ENCODE measurements at places on chromosomes 16 and 17.

GRCh38 chr16:52787709-52788108 is 240.8 kb upstream of the TOX3 start:
- no peak for DNase-seq

DNA sequence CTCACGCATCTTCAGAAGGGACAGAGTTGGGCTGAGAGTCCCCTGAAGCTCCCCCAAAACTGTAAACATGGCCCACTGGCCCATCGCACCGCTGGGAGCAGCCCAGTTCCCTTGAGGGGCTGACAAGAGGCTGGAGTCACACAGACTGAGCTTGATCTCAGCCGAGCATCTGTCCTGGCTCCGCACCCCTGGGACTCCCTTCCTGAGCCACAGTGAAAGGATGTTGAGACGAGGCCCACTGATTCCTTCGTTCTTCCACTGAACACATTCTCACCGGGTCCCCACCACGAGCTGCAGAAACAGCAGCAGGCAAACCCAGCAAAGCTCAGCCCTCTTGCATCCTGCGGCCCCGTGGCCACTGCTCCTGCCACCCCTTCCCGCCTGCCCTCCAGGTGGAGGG is 145.9 kb upstream of the CIBAR2 start:
- DNase-seq, result peak; percentile 55

DNA sequence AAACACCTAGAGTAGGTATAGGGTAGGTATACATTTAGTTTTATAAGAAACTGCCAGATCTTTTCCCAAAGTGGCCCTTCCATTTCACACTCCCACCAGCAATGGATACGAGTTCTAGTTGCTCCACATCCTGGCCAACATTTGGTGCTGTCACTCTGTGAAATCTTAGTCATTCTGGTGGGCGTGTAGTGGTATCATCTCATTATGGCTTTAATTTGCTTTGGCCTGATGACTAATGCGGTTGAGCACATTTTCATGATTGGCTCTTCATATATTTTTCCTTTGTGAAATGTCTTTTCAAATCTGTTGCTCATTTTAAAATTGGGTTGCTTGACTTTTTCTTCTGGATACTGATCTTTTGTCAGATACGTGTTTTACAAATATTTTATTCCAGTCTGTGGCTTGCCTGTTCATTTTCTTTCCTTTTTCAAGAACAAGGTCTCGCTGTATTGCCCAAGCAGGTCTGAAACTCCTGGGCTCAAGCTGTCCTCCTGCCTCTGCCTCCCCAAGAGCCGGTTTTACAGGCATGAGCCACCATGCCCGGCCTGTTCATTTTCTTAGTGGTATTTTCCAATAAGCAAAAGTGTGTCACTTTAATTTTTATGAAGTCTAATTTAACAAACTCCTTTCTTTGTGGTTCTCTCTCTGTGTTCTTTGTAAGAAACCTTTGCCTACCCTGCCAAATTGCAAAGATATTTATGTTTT is 192.4 kb downstream of the SEC14L1 start:
- DNase-seq, result peak; percentile 51

GRCh38 chr16:14321542-14321941 is 250.4 kb downstream of the MRTFB start:
- no peak for DNase-seq

DNA sequence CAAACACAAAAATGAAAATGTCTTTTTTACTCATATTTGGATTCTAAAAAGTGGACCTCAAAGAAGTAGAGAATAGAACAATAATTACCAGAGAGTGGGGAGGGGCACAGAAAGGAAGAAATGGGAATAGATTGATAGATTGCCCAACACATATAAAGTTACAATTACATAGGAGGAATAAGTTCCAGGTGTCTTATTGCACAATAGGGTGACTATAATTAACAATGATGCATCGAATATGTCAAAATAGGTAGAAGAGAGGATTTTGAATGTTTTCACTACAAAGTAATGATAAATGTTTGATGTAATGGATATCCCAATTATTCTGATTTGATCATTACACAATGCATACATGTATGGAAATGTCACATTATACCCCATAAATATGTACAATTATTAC is 556.0 kb downstream of the CDH8 start:
- no peak for DNase-seq

DNA sequence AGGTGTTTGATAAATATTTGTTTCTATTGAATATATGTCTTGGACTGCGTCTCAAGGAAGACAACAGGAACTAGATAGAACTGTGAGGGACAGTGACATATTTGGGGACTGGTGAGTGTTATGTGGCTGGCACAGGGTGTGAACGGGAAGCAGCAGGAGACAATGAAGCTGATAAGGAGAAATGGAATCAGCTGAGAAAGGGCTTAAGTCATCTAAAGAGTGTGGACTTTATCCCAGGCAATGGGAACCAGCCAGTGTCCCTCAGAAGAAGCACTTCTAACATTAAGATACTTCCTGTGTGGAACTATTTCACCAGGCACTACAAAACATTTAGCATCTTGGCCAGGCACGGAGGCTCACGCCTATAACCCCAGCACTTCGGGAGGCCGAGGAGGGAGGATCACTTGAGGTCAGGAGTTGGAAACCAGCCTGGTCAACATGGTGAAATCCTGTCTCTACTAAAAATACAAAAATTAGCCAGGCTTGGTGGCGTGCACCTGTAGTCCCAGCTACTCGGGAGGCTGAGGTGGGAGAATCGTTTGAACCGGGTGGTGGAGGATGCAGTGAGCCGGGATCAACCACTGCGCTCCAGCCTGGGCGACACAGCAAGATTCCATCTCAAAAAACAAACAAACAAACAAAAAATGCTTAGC is 41.2 kb downstream of the ARHGAP17 start:
- DNase-seq, result no peak

GRCh38 chr17:43734376-43734775 is 24.2 kb downstream of the SOST start:
- DNase-seq, result no peak

DNA sequence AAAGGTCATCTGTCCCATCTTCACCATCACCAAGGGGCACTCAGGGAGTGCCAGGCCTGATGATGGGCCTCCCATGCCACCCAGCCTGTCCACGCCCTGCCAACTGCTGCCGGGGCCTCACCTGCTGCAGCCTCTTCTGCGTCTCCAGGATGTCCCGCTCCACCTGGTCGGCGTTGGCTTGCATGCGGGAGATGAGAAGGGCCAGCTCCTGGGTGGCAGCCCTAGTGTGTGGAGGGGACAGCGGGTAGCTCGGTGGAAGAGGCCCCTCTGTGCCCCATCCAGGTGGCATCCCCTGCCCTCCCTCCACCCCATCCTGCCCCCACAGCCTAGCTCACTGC is 3.2 kb downstream of the EVPL start:
- no peak for DNase-seq

- peak; percentile 26 for DNase-seq
These were observed 12.1 kb downstream of the HSD3B7 start for GRCh38 chr16:30996985-30997724.

- DNase-seq, result no peak
These were observed 37.6 kb upstream of the KLHDC4 start for GRCh38 chr16:87803385-87803784.

GRCh38 chr17:68867759-68868516 is 87.3 kb downstream of the ABCA8 start:
- no peak for DNase-seq

DNA sequence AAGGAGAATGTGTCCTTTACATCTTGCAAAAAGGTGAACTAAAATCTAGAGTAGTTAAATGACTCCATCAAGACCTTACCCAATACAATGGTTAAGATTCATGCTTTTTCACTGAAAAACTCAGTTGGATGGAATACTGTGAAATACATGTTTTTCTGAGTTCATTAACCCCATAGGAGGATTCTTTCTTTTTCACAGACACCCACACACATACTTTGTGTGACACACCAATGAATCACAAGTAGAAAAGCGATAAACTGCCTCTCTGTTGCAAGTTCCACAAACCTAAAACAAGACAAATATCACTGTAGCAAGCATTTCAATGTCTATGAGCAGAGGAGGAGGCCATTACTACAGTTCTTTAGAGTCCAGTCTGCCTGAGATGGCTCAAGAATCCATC is 258.8 kb upstream of the CDH5 start:
- no peak for DNase-seq

- no peak for DNase-seq
These were observed 18.4 kb upstream of the SLFN5 start for GRCh38 chr17:35224436-35224835.

DNA sequence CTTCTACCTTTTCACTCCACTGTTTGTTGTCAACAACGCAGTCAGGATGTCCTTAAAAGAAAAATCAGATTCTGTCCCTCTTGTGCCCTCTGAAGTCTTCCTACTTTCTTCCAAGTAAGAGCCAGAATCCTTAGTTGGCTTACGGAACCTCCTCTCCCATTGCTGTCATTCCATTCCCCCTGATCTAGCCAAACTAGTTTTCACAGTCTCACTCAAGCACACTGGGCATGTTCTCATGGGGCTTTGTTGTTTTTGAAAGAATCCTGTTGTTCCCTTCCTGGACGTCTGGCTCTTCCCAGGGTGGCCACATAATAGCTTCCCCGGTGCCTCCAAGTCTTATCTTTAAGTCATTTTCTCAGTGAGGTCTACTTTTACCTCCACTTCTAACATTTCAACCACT is 158.6 kb upstream of the ELAC2 start:
- DNase-seq, result no peak

- no peak for DNase-seq
These were observed 44.0 kb downstream of the CFAP20 start for GRCh38 chr16:58085171-58085570.

GRCh38 chr17:31089471-31089870 is 5.3 kb upstream of the NF1 start:
- no peak for DNase-seq

GRCh38 chr16:52912565-52913173 is 140.0 kb downstream of the CHD9NB start:
- DNase-seq, result peak; percentile 80

DNA sequence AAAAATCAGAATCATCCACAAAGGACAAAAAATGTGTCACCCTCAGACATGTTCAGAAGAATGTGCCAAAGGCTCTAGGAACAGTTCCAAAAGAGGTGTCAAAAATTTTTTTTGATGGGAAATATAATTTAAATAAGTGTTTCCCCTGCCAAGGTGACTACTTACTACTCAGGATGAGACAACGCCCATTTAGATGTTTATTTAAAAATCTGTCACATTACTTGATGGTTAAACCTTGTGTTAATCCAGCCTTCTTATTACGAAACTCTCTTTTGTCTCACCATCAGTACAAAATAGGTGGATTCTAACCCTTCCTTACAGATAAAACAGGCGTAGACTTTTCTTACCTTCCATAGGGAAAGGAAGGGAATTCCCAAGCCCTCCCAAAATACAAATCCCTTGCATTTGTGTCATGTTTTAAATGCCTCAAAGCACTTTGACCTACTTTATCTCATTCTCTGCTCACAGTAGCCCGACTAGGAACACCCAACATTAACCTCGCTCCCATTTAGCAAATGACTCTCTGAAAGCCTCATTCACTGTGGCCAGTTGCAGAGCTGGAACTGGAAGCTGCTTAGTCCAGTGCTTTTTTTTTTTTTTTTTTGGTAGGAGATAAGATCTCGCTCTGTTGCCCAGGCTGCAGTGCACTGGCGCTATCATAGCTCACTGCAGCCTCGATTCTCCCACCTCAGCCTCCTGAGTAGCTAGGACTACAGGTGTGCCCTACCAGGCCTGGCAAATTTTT is 5.8 kb upstream of the GNA13 start:
- no peak for DNase-seq

DNA sequence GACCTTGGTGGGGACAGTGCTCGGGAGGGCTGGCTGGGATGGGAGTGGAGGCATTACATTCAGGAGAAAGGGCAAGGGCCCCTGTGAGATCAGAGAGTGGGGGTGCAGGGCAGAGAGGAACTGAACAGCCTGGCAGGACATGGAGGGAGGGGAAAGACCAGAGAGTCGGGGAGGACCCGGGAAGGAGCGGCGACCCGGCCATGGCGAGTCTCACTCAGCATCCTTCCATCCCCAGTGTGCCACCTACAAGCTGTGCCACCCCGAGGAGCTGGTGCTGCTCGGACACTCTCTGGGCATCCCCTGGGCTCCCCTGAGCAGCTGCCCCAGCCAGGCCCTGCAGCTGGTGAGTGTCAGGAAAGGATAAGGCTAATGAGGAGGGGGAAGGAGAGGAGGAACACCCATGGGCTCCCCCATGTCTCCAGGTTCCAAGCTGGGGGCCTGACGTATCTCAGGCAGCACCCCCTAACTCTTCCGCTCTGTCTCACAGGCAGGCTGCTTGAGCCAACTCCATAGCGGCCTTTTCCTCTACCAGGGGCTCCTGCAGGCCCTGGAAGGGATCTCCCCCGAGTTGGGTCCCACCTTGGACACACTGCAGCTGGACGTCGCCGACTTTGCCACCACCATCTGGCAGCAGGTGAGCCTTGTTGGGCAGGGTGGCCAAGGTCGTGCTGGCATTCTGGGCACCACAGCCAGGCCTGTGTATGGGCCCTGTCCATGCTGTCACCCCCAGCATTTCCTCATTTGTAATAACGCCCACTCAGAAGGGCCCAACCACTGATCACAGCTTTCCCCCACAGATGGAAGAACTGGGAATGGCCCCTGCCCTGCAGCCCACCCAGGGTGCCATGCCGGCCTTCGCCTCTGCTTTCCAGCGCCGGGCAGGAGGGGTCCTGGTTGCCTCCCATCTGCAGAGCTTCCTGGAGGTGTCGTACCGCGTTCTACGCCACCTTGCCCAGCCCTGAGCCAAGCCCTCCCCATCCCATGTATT is 1.1 kb downstream of the CSF3 start:
- DNase-seq, result no peak

DNA sequence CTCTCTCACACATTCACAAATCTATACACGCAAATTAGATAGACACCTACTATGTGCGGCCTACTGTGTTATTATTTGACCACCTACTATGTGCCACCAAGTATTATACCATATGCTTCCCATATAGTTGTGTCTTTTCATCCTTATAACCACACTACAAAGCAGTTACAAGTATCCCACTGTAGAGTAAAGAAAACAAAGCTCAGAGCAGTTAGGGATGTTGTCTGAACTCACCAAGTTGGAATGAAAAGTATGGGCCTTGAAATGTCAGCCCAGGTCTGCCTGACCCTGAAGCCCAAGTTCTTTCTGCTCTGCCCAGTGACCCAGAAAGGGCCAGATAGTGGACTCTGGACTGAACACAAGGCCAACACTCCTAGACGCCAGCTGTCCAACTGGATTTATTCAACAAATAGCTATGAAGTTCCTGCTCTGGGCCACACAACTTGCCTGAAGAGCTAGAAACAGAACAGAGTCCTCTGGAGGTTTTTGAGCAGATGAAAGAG is 8.5 kb downstream of the KRT37 start:
- no peak for DNase-seq
